Nucleus accumbens (tissue), 56 donors: ENCODE measurements at places on chromosomes 2 and 18.

GRCh38 chr2:84427235-84428138 lies 31.6 kb downstream of the SUCLG1 start:
- DNase-seq, result no peak

DNA sequence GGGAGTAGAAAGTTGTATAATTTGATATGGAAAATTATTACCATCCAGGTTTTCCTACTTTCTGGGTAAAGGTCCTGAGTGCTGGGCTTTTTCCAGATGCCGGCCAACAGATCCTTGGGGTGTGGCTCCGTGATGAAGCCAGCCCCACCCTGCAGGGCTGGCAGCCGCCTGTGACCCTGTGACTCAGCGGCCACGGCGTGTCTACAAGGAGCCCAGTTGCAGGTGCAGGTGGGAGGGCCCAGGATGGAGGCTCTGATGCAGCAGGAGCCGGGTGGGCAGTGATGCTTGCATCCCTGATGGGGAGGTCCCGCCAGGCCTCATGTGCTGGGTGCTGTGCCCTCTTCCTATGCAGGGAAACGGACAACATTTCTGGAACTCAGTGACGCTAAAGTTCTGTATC lies 96.0 kb upstream of the ALKAL2 start:
- DNase-seq, result no peak

DNA sequence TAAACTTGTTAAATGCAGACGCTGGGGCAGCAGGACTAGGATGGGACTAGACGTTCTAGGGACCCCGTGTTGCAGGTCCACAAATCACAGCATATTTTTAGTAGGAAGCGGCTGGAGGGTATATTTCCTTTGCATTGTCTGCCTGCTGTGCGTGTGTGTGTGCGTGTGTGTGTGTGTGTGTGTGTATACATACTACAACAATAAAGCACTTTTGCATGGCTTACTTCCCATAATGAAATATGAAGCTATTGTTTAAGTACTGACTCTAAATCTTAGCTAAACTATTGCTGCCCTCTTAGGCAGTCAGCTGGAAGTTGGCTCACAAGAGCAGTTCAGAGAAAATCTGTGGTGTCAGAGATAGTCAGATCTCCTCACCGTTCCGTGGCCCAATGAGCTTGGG lies 133.4 kb downstream of the CABLES1 start:
- DNase-seq, result no peak

DNA sequence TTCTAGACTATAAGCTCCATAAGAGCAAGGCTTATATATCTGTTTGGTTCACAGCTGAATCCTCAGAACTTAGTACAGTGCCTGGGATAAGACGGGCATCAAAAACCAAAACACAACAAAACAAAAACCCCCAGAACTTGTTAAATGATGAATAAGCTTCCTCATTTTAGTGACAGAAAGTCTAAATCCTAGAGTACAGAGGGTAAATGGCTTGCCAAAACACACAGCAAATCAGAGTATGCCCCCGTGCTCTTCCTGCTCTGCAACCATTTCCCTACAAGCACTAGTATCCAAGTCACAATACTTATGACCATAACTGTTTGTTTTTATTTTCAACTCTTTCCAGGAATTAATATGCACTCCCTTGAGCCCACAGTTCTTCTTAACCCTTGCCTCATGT lies 10.1 kb downstream of the ZNF521 start:
- no peak for DNase-seq

DNA sequence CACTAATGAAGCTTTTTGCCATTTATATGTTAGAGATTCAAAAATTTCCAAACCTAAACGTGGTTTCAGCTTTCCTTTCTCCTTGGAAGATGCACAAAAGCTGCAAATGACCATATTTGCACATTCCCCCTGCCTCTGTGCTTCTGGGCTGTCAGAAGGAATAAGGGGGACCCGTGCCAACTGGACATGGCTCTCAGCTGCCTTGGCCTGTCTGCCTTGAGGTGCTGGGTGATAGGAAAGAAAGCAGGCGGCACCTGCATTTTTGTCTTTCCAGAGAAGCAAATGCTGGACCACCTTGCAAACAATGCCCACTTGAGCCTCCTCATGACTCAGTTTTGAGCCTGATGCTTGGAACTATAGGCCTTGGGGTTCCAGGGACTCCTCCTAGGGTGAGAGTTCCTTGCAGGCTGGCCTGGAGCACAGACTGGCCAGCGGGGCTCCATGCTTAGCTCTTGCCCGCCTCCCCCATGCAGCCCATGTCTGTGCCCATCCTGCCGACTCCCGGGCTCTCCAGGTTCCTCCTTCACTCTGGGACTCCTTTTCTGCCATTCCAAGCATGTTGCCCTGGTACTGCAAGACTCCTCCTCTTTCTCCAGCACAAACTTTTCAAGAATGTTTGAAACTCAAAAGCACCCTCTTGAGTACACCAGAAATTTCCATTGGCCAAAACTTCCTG lies 109.0 kb upstream of the EPAS1 start:
- no peak for DNase-seq

DNA sequence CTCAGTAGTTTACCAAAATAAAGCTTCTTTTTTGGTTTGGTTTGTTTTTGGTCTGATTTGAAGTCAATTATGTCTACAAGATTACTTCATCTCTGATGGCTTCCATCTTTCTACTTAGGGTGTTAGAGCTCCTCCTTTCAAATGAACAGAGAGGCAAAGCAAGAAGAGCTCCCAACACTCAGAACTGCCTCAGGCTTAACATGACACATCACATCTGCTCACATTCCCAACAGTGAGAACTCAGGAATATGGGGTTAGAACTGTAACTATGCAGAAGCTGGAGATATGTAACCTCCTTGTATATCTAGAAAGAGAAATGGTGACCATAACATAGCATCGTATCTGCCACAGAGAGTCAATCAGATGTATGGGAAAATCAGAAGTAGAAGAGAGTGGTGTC lies 11.4 kb upstream of the LRATD1 start:
- DNase-seq, result no peak

DNA sequence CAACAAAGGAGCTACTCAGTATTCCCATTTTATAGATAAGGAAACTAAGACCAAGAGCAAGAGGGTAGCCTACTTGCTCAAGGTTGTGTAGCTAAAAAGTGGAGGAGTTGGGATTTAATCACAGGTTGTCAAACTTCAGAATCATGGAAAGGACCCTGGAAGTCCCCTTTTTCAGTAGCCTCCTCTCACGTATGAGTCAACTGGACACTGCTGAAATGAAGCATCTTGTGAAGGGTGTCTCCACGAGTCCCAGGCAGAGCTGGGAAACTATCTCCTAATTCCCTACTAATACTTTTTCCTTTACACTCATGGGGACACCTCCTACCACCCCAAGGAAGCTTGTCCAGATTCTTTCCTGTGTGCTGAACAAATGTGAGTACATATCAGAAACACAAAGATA lies 155.8 kb downstream of the RHBDD1 start:
- no peak for DNase-seq

DNA sequence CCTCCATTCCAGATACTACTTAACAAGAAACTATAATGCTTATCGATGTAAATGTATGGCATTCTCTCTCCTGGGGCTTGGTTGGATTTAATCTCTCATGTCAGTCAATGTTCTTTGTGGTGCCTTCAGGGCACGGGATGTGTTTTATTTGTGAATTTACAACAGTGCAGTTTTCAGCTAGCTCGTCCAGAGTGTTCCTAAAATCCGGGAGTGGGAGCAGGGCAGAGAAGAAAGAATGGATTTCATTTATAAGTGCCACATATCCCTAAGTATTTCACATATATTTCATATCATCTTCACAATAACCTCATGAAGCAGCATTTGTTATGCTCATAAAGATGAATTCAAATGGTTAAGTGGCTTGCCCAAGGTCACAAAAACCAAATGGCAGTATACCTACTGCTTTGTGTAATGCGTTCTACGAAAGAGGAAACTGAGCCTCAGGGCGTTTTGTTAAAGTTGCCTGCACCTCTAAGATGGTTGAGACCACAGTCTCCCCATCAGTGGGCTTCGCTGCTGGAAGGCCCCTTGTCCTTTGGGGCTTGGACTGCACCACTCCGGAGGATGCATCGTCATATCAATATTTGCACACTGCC lies 134.7 kb upstream of the MGAT5 start:
- DNase-seq, result no peak

DNA sequence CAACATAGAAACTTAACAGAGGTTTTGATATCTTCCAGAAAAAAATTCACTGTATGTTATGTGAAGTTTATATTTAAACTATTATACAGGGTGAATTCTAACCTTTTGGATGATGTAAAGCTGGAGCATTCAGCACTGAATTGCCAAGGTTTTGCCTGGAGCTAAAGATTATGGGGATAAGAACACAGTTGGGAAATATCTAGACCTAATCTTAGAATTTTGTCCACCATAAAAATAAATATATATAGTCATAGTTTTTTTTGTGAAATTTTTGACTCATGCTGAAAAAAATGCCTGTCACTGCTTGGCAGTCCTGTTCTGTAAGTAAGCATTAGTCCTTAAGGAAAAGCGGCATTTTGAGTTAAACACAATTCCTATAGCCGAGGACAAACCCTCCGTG lies 339.3 kb upstream of the TMEFF2 start:
- no peak for DNase-seq

DNA sequence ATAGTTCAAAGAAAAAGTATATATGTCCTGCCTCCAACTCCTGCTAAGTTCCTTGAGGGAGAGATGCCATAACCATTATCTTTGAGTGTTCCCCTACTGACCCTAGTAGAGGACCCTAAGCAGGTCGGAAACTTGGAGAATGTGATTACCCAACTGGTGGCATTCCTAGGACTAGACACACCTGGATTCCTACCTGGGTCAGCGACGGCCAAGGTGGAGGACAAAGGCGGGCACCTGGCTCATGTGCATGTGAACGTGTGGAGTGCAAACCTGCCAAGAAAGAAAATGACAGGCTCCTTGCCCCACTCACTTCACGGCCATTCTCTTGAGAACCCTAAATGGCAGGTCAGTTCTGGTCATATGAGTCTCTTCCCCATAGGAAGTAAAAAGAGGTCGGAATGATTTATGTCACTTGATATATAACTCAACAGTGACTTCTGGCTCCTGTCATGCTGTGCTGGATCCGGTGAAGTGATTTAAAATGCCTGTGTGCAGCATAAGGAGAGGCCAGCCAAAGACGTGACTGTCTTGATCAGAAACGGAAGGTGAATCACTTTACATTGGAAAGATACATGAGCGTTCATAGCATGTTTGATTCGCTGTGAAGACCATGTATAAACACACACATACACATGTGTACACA lies 371.6 kb downstream of the EIPR1 start:
- DNase-seq, result no peak

GRCh38 chr18:26555804-26556553 lies 7.6 kb upstream of the KCTD1 start:
- no peak for DNase-seq

- no peak for DNase-seq
These were observed 19.4 kb upstream of the ZEB2 start for GRCh38 chr2:144539289-144539782.

GRCh38 chr2:9498210-9498609 lies 23.9 kb downstream of the IAH1 start:
- no peak for DNase-seq

DNA sequence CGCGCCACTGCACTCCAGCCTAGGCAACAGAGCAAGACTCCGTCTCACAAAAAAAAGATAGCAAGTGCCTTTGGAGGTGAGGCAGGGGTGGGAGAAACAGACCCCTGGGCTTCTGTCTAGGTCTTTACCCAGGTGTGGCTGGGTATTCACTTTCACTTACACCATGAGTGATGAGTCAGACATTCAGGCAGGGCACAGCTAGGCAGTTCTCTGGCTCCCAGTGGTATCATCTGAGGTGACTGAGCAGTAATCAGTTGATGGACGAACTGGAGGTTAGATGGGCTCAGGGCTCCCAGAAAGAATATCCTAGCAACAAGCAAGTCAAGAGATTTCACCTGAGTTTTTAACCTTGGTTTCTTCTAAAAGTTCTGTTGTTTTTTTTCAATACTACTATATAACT lies 107.0 kb upstream of the RAB6C start:
- DNase-seq, result no peak

GRCh38 chr2:159177357-159177756 lies 109.1 kb downstream of the WDSUB1 start:
- no peak for DNase-seq

DNA sequence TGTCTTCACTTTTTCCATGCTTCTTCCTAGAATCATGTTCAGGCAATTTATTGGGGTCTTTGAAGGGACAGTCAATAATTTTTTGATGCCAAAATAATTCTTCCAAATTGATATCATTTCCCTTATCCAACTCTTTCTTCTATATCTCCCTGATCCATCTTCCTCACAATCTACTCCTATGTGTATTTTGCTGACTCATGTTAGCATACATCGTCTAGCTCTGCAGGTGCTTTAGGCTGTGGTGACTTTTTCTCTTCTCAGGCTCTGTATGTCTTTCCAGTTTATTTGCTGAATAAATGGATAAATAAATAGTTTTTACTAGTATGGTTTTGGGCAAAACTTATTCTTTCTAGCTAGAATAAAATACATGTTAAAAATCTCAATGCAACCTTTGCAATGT lies 1650.9 kb upstream of the TMEFF2 start:
- no peak for DNase-seq

- no peak for DNase-seq
These were observed 55.3 kb upstream of the B3GNT2 start for GRCh38 chr2:62140426-62141141.
